ENCODE measurements at places on chromosomes 1 and 21.

DNA sequence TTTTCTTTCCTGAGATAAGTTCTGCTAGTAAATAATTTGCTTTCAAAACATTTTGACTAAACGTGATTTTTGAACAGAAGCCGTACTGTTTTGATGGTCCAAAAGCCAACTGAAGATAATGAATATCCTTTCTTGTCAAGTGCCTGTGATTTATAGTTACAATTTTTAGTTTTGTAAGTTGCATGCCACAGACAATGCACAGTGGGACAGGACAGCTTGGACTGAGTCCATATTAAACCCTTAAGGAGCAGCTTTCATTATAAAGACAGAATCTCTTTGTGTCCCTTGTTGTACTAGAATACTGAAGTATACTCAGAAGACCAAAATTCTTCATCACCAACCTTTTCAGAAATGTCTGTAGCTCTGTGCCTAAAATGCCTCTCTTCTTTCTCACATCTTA is 92.2 kb downstream of the LTN1 start:
- no peak for DNase-seq

DNA sequence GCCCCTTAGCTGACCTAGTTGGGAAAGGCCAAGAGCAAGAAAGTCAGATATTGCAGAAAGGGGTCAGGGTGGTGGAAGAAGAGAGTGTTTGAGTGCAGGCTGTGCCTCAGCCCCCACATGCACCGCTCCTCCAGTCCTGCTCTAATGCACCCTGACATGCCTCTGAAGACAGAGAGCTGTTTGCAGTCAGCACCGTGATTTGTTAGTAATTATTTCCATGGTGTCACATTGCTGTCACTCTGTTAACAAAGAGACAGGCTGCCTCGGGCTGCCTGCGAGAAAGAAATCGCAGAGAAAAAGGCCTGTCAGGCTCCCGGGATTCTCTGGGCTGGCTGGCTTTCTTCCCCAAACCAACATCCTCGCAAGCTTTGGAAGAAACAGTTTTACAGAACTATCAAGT is 58.3 kb downstream of the ERI3 start:
- peak; percentile 27 for DNase-seq

DNA sequence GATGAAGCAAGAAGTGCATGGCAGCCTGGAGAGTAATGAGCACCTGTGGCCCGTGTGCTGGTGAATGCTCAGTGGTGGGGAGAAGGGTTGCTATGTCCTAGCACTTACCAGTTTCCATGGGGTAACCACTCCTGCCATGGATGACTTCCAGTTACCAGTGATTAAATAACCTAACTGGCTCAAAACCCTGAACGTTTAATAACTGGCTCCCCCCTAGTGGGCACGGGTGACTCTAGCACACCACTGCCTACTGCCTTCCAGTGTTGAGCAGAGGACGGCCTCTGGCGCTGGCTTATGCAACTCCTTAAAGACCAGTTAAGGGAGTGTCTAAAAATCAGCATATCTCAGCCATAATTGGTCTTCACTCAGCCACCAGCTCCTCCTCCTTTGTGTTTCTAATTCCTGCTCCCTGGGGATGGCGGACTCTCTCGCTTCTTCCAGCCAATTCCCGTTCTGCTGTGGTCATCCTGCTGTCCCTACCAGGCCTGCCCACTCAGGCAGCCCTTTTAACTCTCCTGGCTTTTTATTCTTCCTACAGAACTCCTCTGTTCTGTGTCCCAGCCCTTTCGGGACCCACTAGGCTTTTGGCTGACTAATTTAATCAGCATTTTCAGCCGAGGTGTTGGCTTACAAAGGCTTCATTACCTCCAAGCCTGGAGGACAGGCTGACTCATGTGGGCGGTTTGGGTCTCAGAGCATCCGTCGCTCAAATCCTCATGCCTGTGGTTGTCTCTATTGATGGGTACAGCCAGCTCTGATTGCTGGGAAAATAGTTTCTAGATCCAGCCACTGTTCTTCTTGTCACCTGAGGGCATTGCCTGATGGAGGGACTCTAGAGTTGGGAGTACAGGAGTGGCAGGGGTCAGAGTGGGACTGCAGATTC is 332.4 kb downstream of the CAMTA1 start:
- peak; percentile 38 for DNase-seq

GRCh38 chr1:245247801-245248200 is 93.0 kb downstream of the KIF26B start:
- DNase-seq, result no peak

DNA sequence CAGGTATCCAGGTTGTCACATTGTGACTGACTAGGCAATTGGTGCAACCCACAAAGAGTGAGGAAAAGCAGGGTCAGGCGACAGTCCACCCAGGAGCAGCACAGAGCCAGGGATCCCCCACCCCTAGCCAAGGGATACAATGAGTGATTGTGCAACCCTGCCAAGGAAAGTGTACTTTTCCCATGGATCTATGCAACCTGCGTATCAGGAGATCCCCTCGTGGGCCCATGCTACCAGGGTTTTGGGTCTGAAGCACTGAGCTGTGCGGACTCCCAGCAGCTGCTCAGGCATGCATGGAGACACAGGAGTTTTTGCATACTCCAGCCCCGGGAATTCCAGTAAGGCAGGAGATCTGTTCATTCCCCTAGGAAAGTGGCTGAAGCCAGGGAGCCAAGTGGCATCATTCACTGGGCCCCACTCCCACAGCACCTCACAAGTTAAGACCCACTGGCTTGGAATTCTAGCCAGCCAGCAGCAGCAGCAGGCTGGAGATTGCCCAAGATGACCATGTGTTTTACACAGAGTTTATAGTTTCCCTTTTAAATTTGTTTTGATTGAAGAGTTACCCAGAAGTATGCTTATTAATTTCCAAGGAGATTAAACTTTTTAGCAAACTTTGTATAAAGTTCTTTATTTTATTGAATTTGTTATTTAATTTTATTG is 136.0 kb downstream of the LTN1 start:
- DNase-seq, result peak; percentile 35

Data from nephron progenitor cell (in vitro differentiated cells).